Stimulated activated CD8-positive, alpha-beta memory T cell treated with anti-CD3 and anti-CD28 coated beads, Interleukin-4, amount 100 ng/mL, for 4 hours (primary cell): ENCODE measurements at places on chromosomes 16 and 17.

GRCh38 chr16:87956365-87957231 lies 5.4 kb downstream of the BANP start:
- peak; percentile 62 for DNase-seq

GRCh38 chr16:89924297-89924924 lies 1.3 kb downstream of the TUBB3 start:
- no peak for DNase-seq

DNA sequence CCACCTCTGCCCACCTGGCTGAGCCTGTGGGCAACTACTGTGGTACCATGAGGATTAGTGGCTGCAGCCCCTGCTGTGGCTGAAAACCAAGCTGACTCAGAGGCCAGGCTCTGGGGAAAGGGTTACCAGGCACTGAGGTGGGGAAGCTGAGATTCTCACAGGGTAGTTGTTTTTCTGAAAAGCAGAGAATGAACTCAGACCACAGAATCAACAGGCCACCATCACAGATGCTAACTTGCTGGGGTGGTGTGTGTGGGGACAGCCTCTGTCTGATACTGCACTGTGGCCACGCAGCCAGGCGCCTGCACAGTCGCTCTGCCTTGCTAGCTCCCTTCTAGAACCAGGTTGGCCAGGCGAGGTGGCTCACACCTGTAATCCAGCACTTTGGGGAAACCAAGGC lies 28.8 kb downstream of the NPLOC4 start:
- no peak for DNase-seq

GRCh38 chr17:69728816-69729215 lies 314.3 kb downstream of the MAP2K6 start:
- no peak for DNase-seq

DNA sequence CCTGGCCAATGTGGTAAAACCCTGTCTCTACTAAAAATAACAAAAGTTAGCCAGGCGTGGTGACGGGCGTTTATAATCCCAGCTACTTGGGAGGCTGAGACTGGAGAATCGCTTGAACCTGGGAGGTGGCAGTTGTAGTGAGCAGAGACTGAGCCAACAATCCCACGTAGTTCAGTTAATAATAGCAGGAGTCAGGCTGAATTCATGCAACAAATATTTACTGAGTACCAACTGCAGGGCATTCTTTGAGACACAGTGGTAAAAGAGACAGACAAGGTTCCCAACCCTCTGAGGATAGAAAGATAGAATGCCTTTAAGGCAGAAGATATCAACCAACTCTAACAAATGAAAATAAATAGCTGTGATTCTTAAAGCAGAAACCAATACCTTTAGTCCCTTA lies 39.1 kb downstream of the SPOP start:
- DNase-seq = no peak

DNA sequence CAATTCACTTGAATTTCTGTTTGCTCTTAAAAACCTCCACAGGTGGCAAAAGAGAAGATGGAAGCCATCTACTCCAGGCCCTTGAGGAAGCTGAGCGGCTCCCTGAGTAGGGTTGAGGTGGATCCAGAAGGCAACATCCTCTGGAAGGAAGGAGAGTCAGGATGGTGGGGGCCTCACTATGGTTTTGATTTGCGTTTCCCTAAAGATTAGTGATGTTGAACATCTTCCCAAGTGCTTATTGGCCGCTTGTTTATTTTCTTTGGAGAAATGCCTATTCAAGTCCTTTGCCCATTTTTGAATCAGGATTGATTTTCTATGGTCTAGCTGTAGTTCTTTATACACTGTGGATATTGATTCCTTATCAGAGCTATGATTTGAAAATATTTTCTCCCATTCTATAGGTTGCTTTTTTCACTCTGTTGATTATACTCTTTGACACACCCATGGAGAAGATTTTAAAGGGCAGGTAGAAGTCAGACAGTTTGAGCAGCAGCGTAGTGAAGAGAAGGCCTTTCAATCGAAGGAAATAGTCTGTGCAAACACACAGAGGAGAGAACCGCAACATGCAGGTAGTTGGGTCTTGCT lies 58.6 kb downstream of the WSB1 start:
- DNase-seq = no peak
